D721Med (cell line): ENCODE measurements at places on chromosomes 2 and 18.

DNA sequence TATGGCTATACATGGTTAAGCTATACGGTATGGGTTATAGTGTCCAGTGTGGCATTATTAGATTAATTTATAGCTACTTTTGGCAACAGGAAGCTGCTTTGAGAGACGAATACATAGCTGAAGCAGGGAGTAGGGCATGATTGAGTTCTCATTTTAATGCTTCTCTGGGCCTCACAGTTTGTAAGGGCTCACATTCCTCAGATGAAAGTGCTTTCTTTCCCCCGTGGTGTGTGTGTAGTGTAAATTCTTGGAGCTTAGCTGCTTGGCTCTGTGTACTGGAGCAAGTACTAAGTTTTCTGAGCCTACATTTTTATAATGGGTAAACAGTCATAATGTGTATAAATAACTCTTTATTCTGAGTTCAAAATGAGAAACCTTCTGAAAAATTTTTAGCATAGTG is 173.7 kb downstream of the PTPRM start:
- no peak for DNase-seq

DNA sequence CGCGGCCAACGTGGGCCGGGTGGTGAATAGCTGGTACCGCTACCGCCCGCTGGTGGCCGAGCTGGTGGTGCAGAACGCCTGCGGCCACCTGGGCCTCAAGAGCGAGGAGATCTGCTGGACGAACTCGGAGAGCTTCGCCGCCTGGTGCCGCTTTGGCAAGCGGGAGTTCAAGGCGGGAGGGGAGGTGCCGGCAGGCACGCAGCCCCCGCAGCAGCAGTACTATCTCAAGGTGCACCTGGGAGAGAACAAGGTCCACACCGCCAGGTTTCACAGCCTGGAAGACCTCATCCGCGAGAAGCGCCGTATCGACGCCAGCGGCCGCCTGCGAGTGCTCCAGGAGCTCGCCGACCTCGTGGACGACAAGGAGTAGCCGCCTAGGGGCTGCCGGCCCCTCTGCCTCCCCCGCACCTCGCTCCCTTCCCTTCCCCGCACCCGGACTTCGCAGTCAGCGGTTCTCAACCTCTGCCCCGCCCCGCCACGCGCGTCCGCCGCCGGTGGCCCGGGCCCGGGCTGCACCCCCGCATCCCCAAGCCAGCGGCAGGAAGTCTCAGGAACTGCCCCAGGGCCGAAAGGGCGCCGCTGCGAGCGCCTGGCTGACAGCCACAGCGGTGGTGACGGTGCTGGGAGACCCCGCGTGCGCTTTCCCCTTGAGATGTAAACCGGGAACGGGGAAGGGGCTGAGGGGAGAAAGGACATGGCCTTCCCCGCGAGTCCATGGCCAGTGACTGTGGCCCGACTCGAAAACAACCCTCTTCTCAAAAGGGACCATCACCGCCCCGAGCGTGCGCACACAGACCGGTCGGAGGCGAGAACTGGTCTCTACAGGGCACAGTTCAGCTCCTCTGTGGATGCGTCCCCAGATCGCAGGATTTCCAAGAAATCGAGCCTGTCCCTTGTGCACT is 2.2 kb downstream of the LRATD1 start:
- peak; percentile 56 for DNase-seq

DNA sequence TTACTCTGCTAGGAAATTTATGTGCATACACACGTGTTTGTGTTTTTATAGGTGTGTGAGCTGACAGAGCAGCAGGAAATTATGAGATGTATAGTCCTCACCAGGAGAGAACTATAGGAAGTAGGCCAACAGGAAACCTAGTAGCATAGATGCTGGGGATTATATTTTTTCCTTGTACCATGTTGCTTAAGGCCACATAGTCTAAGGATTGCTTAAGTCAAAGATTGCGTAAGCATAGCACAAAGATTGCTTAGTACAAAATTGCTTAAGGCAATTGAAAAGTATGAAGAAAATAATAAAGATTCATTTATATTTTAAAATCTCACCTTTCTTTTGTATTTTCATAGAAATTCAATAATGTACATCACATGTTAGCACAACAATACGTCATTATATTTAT is 18.7 kb upstream of the CCDC102B start:
- no peak for DNase-seq

DNA sequence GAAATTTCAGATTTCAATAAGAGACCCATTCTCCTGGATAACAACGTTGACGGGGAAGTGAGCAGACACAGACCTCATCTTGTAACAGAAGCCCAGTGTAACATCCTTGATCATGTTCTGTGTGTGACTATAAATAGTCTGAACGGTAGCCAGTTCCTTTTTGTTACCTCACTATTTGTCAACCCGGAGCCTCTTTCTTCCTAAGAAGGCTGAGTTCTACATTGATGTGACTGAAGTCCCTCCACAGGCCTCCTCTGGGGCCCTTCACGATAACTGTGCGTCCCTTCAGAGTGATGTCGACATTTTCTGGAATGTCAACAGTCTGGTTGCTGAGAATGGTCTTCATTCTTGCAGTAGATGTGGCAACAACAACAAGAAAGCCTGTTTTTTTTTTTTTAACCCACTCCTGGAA is 6.3 kb upstream of the PLEKHM3 start:
- DNase-seq: no peak

- DNase-seq: no peak
Measured at GRCh38 chr2:231127936-231128335, 3.1 kb upstream of the HTR2B start.

DNA sequence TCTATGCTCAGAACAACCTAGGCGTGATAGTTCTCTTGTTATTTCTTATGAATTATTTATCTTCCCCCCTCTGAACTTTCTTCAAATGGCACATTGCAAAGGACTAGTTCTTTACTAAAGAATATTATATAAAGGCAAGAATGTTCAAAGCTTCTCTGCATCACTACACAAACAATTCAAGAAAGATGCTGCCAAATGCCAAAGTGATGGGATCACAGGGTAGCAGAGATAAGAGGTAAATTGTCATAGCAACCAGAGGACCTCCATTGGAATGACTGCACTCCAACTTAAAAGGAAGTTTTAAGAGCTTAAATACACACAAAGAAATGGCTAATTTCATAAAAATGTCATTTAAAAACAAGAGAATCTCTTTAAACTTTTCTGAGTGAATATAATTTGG is 72.8 kb downstream of the AQP4 start:
- DNase-seq: no peak

GRCh38 chr2:153294199-153294786 is 184.3 kb downstream of the RPRM start:
- DNase-seq: no peak

DNA sequence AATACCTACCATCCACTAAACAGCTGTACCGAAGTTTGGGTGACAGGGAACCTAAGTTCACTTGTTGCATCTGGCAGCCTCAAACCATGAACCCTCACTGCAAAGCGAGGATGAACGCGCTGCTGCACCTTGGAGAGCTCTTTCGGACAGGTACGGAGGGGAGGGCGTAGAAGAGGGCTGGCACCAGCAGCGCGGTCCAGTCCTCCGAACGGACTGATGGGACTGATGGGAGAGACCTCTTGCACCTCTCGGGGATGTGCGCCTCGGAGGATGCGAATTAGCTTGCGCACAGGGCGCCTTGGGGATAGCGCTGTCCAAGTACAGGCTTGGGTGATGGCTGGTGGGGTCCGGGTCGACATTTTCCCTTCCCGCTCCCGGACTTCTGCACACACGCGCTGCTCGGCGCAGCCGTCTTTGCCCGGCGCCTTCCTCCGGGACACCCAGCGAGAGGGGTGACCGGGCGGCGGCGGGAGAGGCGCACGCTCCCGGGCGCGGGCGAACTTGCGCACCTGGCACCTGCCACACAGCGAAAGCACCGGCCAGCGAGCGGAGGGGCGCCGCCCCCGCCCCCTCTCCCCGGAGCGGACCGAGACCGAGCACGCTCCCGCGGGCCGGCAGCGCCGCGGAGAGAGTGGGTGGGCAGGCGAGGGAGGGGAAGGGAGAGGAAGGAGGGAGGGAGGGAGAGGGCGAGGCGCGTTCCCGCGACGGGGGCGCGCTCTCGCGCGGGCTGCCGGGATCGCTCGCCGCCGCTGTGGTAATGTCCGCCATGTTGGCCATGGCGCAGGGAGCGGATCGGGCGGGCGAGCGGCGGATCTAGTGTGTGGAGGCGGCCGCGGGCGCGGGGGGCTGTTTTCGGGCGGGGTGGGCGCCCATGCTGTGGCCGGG is at the start of gene EPC2:
EPC2 (plus strand) TSS at position 754 of the 885 bp plus-strand sequence. CDS start 267 bp downstream, outside the sequence.
- peak; percentile 53 for DNase-seq

GRCh38 chr2:43047187-43047780 is 179.1 kb downstream of the ZFP36L2 start:
- DNase-seq: no peak

- no peak for DNase-seq
Measured at GRCh38 chr2:10940596-10940995, 28.9 kb downstream of the KCNF1 start.

- no peak for DNase-seq
Measured at GRCh38 chr18:813172-814071, 1.4 kb upstream of the YES1 start.

GRCh38 chr2:190418727-190419126 is 10.6 kb downstream of the MFSD6 start:
- no peak for DNase-seq

DNA sequence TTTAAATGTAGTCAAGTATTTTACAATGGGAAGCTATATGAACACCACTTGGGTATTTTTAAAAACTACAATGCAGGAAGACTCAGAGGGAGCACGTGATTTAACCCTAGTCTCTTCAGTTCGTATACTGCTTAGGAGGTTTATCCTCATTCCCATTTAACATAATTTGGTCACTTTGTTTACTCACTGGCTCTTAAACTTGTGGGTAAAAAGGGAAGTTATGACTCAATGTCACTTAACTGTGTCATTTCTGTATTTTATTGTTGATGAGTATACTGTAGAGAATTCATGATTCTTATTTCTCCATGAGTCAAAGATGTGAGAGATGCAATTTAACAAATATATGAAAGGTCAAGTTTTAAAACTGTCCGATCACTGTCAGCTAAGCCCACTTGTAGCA is 48.2 kb downstream of the SLC66A3 start:
- DNase-seq: no peak

- DNase-seq: no peak
Measured at GRCh38 chr2:189086710-189087109, 92.9 kb downstream of the COL5A2 start.

DNA sequence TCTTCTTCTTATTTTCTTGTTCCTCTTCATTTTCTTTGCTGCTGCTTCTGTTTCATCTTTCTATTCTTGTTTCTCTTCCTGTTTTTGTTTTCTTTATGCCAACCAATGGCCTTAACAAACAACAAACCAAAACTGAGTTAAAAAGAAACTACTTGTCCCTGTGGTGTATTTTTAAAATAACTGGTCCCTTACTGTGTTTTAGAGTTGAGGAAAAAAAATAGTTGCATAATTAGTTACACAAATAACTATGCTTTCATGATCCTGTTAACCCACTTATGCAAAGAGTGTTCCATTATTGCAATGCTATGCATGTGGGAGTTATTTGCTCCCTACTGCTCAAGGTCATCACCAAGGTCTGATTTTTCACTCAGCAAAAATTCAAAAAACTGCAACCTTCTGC is 39.5 kb upstream of the IMP4 start:
- DNase-seq: no peak

- DNase-seq: no peak
Measured at GRCh38 chr2:67604360-67604759, 207.2 kb downstream of the ETAA1 start.

DNA sequence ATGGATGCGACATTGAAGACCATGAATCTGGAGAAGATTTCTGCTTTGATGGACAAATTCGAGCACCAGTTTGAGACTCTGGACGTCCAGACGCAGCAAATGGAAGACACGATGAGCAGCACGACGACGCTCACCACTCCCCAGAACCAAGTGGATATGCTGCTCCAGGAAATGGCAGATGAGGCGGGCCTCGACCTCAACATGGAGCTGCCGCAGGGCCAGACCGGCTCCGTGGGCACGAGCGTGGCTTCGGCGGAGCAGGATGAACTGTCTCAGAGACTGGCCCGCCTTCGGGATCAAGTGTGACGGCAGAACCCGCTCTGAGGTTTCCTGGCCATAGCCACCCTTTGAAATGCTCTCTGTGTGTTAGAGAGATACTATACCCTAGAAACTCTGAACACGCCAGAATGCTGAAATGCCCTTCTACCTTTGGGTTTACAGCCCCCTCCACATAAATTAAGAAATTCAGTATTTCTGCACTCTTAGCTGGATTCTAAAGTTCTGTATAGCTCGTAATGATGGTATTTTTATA is 659 bp downstream of the CHMP1B start:
- no peak for DNase-seq

DNA sequence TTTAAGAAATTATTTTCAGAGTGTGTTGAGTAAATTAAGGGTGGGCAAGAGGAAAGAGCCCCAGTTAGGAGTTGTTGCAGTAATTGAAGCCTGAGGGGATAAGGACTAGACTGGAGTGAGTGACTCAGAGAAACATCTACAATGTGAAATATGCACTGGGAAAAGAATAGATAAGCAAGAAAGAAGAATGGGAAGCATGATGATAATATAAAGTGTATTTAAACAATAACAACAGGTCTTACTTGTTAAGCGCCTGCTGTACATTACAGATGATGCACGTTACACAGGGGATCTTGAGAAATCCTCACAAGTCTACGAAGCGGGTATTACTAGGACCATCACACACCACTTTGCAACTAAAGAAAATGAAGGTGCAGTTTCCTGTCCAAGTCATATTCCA is 73.6 kb upstream of the STK17B start:
- no peak for DNase-seq

DNA sequence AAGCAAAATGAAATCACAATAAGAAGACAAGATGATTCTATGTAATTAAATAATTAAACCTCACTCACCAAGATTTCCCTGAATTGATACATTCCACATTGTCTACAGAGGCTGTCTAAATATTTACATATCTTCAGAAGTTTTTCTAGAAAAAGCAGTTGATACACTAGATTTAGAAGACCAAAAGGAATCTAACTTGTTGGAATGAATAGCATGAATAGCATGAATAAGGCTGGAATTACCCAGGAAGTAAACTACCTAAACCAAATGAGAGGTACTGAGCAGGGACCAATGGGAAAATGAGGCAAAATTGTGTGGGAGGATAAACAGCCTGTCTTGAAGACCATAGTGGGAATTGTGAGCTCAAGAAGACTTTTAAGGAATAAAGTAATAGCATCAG is 479.7 kb downstream of the TXNL1 start:
- DNase-seq: no peak

DNA sequence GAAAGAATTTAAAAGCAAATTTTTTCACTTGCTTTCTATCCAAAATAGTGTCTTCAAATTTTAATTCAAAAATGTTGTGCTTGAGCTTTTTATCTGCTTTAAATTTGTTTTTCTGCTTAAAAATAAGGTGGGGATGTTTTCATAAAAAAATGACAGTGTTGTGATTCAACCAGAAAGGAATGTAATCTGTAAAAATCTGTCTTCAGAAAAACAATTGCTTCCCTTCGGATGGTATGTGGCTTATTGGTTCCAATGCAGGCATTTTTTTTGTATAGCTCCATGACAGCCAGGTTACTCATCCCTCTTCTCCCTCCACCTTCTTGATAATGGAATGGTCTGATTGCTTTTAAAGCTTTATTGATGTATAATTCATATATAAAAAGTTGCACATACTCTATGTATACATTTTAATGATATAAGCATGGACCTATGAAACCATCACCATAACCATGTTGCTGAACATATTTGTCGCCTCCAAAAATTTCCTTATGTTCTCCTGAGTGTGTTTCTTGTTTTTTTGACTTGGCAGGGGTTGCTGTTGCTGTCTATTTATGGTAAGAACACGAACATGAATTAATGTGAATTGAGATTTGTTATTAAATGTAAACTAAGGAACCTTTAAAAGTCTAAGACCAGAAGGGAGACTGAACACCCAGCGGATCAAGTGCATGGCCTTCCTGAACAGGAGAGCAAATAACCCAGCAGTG is 363.7 kb upstream of the SPHKAP start:
- no peak for DNase-seq
